Panc1 (cell line): ENCODE measurements at places on chromosomes 16 and 17. TPM values are rescaled to one million over a fixed set of nuclear protein-coding genes. Genes with fewer than 3 reads are reported as not detected.

GRCh38 chr17:73371285-73371684 lies 59.5 kb upstream of the CDC42EP4 start:
- DNase-seq, result no peak

CHST5 gene
- total RNA-seq, result 0.15 TPM

KRT28 gene
- not detected for total RNA-seq

- DNase-seq, result no peak
Measured at GRCh38 chr16:72240466-72240865, 68.5 kb upstream of the PMFBP1 start.

CD300LF gene
- not detected for total RNA-seq

DNA sequence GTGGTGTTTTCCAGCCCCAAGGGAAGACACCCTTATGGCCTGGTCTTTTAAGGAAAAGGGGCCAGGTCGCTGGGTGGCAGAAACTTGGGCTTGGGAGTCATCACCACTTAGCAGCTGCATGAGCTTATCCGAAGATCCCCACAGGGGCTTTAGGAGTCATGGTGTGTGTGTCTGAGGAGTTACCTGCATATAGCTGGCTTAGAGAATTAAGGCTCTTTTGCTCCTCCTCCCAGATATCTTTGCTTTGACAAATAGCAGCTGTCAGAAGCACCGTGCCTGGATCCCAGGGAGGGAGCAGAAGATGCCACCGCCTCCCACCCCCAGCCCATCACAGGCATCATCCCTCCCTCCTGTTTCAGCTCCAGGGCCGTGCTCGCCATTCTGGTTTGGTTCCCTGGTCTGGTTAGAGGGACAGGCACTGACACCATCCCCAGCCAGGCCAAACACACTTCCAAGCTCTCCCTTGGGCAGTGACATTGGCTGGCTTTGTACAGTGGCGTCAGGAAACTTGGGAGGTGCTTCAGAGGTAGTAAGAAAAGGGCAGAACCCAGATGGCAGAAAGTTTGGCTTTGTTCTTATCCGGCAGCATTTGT lies 17.4 kb downstream of the LDHD start:
- DNase-seq, result no peak

- DNase-seq, result no peak
Measured at GRCh38 chr17:65467156-65467555, 94.3 kb downstream of the AXIN2 start.

GRCh38 chr17:8063761-8064534 lies 23.6 kb downstream of the ALOX12B start:
- no peak for DNase-seq
